ENCODE measurements at places on chromosomes 4 and X. TPM values are rescaled to one million over a fixed set of nuclear protein-coding genes. Genes with fewer than 3 reads are reported as not detected.

PRAF2 gene
- 6.3 TPM for total RNA-seq

DNA sequence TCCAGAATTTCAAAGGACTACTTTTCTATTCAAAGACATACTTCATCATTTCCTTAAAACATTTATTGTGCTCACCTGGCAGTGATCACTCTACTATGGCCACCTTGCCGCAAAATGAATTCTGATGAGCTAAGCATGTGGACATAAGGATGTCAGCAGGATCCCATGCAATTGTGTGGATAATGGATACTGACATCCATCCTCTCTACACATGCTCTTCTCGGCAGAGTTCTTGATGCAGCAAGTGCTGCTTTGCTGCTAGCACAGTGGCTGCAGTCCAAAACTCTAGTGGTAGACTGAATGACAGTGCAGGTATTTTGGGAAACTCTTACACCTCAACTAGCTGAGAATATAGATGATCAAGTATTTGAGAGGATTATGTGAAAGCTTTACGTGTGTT, 168.0 kb downstream of the BANK1 start:
- no peak for DNase-seq

DCAF12L1 gene
- total RNA-seq = 5.6 TPM

- DNase-seq = no peak
Observed at GRCh38 chr4:74724979-74725378, 69.3 kb downstream of the BTC start.

TIGD2 gene
- 8.7 TPM for total RNA-seq

PRR32 gene
- not detected for total RNA-seq

ZNF185 gene
- total RNA-seq = 5.9 TPM

ATP8A1 gene
- 28.7 TPM for total RNA-seq

DNA sequence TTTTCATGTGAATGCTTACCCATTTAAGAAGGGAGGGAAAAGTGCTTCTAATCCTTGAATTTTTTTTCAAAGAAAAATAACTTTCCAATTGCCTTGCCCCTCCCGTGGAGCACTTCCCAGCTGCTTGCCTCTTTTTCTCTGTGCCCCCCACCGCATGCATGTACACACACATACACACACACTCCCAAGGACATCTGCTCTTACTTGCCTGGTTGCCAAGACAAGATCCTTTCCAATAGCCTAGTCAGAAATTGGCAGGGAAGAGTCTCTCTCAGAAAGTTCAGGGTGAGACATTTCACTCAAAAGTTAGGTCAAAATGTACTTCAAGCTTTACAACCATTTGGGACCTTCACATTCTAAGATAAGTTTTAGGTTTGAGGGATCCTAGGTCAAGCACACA, 10.9 kb downstream of the HHIP start:
- no peak for DNase-seq

DNA sequence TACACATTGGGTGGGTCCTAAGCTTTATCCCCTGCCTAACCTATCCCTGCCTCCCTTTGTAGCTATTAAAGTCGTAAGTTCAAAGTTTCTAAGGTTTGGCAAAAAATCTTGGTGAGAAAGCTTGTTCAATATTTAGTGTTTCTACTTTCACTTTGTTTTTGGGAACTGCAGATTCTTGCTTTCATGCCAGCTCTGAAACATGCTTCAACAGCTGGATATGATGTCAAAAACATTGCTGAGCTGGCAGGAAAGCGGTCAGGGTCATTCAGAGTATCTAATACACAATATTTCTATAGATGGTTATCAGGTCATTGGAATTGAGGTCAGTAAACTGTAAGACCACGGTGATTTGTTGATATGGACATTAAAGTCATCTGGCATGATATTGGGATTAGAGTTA, 19.7 kb downstream of the CENPI start:
- no peak for DNase-seq
